Activated CD4-positive, alpha-beta T cell treated with anti-CD3 and anti-CD28 coated beads for 48 hours (primary cell): ENCODE measurements at places on chromosomes 2 and 18.

DNA sequence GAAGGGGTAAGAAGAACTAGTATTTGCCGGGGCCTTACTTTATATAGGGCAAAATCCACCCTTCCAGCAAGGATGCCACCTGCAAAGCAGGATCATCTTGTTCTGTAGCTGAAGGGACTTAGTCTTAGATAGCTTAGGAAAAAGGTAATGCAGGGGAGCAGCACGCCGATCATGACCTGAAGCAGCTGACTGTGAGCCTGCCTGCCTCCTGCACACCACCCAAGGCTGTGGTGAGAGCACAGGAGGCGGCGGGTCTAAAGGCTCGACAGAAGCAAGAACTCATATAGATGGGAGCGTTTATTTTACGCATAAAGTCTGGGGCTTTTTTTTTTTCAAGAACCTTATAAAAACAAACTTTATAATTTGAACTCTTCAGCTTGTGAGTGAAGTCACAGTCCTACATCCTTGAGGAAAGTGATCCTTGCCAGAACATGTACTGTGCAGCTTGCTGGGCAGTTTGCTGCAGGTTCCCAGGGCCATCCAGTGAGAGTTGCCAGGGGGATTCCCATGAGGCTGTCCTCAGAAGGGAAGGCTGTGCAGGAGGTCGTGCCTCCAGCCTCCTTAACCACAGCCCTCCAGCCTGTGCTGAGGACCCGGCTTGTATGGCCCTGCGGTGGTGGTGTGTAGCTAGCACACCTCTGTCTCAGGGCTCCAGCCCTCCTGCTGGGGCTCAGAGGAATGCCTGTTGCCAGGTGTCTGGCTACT, 92.1 kb downstream of the RNF144A start:
- DNase-seq, result no peak

GRCh38 chr18:5391409-5391808, 95.9 kb upstream of the ZBTB14 start:
- no peak for DNase-seq

GRCh38 chr2:144753416-144753815, 233.5 kb upstream of the ZEB2 start:
- no peak for DNase-seq

GRCh38 chr2:108634011-108634410, 85.3 kb upstream of the RANBP2 start:
- no peak for DNase-seq

GRCh38 chr2:42035241-42035640, 12.6 kb upstream of the PKDCC start:
- DNase-seq, result no peak

GRCh38 chr2:43041661-43042360, 184.6 kb downstream of the ZFP36L2 start:
- no peak for DNase-seq

- peak; percentile 63 for DNase-seq
Measured at GRCh38 chr2:239381709-239382134, 19.1 kb downstream of the HDAC4 start.
